CD4-positive, alpha-beta T cell treated with Interleukin-17A for 4 hours (primary cell): ENCODE measurements at places on chromosomes 16 and 17.

- DNase-seq = peak; percentile 81
Observed at GRCh38 chr16:48365601-48366164, 19.5 kb downstream of the SIAH1 start.

DNA sequence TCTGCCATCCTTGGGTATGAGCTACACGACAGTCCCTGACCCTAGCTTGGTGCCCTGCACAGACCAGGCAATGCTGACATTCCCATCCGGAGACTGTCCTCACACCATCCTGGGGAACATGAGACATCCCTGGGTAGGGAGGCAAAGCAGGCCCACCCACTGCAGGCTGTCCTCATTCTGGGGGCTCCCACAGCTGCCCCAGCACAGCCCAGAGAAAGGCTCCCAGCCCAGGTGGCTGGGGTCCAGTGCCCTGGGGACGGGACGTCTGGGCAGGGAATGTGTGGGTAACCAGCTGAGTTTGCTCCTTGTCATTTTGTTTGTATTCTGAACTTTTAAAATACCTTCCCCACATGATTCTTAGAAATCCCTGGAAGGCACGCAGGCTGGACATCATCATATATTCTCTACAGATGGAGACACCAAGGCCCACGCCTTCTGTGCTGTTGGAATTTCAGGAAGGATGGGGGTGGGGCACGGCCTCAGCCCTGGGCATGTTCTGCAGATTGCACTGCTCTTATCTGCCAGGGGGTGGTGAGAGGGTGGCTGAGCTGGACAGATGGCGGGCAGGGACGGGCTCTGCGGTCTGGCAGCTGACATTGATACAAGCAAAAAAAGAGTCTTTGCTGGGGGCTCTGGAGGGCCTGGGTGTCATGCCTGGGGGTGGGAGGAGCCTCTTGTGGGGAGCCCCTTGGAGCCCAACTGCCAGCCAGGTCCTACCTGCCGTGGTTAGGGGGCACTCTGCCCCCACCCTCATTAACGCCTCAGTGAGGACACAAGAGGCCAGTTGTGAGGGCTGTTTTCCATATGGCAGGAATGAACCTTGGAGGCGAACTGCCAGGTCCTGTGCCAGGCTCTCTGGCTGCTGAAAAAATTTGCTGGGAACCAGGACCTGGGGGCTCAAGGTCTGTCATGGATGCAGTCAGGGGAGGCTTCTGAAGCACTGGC lies 28.4 kb downstream of the LRRC75A start:
- no peak for DNase-seq

- DNase-seq = no peak
Observed at GRCh38 chr16:84357191-84357651, 11.1 kb upstream of the ATP2C2 start.

GRCh38 chr17:41103896-41104295 lies 1.3 kb upstream of the KRTAP4-9 start:
- no peak for DNase-seq

- no peak for DNase-seq
Observed at GRCh38 chr16:59210955-59211541, 476.9 kb upstream of the GOT2 start.

DNA sequence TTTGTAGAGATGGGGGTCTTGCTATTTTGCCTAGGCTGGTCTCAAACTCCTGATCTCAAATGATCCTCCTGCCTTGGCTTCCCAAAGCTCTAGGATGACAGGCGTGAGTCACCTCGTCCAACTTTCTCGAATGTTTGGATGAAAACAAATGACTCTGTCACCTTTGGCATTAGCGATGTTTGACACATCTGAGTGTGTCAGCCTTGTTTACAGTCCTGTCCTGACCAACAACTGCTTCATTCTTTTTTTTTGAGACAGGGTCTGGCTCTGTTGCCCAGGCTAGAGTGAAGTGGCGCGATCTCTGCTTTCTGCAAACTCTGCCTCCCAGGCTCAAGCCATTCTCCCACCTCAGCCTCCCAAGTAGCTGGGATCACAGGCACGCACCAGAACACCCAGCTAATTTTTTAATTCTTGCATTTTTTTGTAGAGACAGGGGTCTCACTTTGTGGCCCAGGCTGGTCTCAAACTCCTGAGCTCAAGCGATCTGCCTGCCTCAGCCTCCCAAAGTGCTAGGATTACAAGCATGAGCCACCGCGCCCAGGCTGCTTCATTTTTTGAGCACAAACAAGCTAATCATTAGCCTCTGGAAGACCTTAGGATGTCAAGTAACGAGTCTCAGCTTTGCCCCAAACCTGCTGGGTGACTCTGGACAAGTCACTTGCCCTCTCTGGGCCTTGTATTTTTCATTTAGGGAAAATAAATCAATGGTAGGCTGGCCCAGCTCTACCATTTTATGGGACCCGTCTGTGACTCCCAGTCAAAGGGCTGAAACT lies 7.4 kb downstream of the MYH11 start:
- no peak for DNase-seq

GRCh38 chr16:49494891-49495566 lies 121.4 kb downstream of the C16orf78 start:
- DNase-seq = no peak

GRCh38 chr17:29595107-29595942 lies 2.4 kb downstream of the ANKRD13B start:
- no peak for DNase-seq

DNA sequence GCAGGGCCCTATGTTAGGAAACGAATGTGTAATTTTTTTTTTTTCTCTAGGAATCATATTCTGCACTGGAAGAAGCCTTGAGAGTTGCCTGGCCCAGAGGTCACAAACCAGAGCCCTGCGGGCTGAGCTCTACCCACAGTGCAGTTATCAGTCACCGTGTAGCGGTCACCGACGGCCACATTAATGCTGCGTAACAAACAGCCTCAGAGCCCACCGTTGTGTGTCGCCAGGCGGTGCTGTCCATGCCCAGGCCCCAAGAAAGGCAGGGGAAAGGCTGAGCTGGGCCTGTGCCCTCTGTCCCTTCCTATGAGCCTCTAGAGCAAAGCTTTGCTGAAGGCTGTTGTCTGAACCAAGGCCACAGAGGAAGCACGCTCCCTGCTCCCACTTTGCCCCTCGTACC lies 4.5 kb upstream of the LMF1 start:
- DNase-seq = no peak

DNA sequence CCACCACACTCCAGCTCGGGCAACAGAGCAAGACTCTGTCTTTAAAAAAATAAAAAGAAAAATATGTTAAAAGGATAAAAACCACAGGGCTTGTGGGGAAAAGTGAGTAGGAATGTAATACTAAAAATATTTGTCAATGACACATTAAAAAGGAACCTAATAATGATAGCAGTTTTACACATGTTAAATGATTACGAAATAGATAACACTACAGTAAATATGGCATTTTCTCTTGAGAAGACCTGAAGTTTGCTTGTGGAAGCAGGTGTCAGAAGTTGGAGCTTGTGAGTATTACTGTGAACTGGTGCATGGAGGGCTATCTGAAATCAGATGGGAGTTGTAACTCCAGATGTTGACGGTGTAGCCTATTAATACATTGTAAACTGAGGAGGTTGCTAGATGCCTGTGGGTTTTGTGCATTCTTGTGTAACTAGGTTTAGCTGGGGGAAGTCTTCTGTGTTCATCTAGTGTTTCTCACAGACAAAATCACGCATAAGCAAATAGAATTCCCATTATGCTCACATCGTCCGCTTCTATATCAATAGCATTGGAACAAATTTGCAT lies 44.2 kb upstream of the CLEC18A start:
- DNase-seq = no peak

GRCh38 chr16:64982581-64982980 lies 139.3 kb downstream of the CDH11 start:
- no peak for DNase-seq

DNA sequence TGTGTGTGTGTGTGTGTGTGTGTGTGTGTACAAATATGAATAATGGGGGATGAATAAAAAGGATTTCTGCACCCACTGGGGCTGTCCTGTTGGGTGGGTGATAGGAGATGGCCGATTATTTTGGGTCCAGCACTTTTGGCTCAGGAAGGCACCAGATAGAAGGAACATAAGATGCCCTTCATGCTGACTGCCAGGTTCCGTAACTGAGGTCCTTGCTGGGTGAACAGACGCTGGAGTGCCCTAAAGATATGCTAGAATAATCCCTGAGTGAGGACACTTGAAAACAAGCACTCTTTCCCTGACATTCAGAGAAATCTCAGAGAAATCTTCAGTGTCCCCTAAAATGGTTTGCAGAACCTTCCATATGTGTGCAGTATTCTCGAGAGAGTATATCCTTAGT lies 17.7 kb downstream of the IRX6 start:
- DNase-seq = no peak
